ENCODE measurements at places on chromosomes 12 and 14.
A peak's percentile ranks its signal among the peaks of the same experiment; 100 is the strongest.

DNA sequence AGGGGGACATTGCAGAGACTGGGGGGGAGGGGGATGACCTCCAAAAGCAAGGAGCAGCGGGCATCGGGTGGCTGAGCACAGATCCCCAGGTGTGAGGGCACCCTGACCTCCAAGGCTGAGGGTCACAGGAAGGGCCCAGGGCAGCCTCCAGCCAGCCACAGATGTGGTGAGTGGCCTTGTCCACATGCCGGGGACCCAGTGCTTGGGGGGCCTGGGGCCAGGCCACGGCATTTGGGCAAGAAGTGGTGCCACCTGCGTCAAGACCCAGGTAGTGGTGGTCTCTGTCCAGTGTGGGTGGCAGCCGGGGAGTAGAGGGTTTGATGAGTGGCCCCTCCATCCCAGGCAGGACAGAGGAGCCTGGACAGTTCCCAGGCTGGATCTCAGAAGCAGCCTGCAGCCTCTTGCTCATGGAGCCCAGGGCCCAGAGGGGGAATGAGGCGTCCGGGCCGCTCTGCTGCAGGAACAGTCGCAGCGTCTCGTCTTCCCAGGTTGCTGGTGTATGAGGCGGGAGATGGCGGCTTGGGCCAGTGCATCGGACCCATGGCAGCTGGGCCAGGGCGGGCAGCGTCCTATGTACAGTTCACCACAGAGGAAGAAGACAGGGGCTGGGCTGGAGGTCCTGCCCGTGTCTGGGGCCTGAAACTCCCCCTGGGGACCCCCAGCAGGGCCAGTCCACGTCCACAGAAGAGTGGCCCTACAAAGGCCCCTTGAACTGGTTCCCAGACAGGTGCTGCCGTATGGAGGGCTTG lies 33.5 kb downstream of the CCNK start:
- DNase-seq, result no peak
- H3K4me3 ChIP-seq, result no peak overlapping the region
- no peaks in the 10 kb centered on the region for H3K4me1 ChIP-seq
- no peaks in the 10 kb centered on the region for H3K27me3 ChIP-seq

DNA sequence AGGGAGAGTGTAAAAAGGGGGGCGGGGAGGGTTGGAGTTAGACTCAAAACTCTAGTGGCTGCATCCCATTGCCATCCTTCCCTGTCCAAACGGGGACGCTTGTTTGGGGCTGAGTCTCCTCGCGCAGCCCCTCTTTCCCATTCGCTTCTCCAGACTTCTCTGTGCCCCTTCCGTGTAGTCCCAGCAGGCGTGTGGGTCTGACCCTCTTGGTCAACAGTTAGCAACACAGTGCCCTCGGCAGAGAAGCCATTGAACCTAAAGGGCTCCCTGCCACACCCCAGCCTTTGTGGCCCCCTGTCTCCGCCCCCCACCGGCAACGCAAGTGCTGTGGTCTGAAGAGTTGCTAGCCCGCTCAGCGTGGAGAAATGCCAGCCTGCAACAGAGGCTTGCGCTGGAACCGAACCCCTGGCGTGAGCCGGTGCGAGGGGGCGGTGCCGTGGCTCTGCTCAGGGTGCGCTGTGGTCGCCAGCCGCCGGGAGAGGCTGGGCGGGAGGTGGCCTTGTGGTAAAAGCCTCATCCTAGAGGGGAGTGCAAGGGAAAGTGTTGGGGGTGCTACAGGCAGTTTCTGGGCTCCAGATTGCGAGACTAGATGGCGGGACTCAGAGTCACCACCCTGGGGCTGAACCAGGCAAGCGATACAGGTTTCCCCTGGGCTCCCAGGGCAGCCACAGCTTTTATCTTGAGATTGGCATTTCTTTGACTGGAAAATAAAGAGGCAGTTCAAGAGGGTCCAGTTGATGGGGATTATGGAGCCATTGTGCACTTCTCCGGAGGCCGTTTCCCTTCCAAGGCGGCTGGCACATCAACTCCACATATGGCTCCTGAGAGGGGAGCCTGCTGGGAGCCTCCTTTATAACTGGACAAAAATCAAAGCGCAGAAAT lies 2.1 kb downstream of the PLXNC1 start:
- H3K4me3 ChIP-seq, result no peak overlapping the region
- H3K4me1 ChIP-seq, result no peaks in the 10 kb centered on the region
- H3K27ac ChIP-seq, result no peak overlapping the region
- no peak for DNase-seq

- H3K27me3 ChIP-seq, result no peaks in the 10 kb centered on the region
- no peaks in the 10 kb centered on the region for H3K4me1 ChIP-seq
- peak; percentile 47 for DNase-seq
- no peak overlapping the region for H3K4me3 ChIP-seq
- no peaks in the 10 kb centered on the region for H3K36me3 ChIP-seq
Observed at GRCh38 chr12:55142669-55143565, 16.7 kb downstream of the OR9K2 start.

DNA sequence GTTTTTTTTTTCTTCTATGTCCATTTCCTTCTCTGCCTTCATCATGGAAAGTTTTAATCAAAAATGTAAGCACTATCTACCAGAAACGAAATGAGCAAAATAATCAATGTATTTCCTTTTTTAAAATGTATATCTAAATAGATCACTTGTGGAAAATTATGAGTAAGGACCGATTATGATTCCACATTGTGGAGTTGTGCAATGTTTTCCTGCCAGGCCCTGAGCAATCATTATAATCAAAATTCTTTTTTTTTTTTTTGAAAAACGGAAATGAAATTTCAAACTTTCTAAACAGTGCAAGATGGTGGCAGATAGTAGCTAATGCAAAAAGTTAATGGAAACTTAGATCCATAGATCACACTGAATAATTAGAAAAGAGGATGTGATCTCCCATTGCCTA lies 1074.6 kb upstream of the TMEM132C start:
- H3K27ac ChIP-seq, result no peak overlapping the region
- H3K36me3 ChIP-seq, result no peaks in the 10 kb centered on the region
- H3K4me1 ChIP-seq, result no peaks in the 10 kb centered on the region
- no peak for DNase-seq
- H3K4me3 ChIP-seq, result no peak overlapping the region
- no peaks in the 10 kb centered on the region for H3K27me3 ChIP-seq

- H3K4me1 ChIP-seq, result peaks cover 27% of the 10 kb centered on the region
- DNase-seq, result peak; percentile 6
- no peak overlapping the region for H3K4me3 ChIP-seq
- no peaks in the 10 kb centered on the region for H3K36me3 ChIP-seq
- H3K27ac ChIP-seq, result no peak overlapping the region
- peaks cover 39% of the 10 kb centered on the region for H3K27me3 ChIP-seq
Observed at GRCh38 chr12:1473418-1473817, 121.0 kb downstream of the FBXL14 start.

DNA sequence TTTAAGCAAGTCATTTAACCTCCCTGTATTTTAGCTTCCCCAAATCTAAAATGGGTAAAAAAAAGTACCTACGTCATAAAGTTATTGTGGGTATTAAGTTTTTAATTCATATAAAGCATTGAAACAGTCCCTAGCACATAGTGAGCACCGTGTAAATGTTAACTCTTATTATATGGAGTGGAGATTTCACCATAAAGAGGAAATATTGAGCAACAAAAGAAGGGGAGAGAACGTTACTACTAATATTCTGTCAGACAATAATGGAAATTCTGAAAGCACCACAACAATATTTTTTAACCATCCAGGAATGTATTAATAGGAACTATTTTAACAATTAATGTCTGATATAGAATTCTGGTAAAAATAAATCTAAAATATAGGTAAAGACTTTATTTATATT lies 7.8 kb upstream of the CD163L1 start:
- H3K27ac ChIP-seq, result no peak overlapping the region
- DNase-seq, result no peak
- H3K36me3 ChIP-seq, result no peaks in the 10 kb centered on the region
- H3K27me3 ChIP-seq, result no peaks in the 10 kb centered on the region
- H3K4me3 ChIP-seq, result no peak overlapping the region

- H3K36me3 ChIP-seq, result no peaks in the 10 kb centered on the region
- no peaks in the 10 kb centered on the region for H3K27me3 ChIP-seq
- no peaks in the 10 kb centered on the region for H3K4me1 ChIP-seq
- H3K4me3 ChIP-seq, result no peak overlapping the region
Observed at GRCh38 chr12:24396224-24396623, 446.8 kb upstream of the SOX5 start.

DNA sequence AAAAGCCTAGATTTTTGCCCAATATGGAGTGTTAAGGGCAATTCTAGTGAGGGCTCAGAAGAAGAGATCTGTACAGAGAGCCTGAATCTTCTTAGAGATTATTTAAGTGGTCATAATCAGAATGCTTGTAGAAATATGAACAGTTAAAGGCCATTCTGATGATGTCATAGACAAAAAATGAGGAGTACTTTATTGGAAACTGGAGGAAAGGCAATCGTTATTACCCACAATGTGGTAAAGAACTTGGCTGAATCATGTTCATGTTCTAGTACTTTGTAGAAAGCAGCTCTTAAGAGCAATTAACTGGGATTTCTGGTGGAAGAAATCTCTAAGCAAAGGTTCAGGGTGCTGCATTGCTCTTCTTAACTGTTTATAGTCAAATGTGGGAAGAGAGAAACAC lies 36.4 kb upstream of the SYT10 start:
- H3K4me1 ChIP-seq, result no peaks in the 10 kb centered on the region
- no peaks in the 10 kb centered on the region for H3K27me3 ChIP-seq
- DNase-seq, result no peak
- H3K27ac ChIP-seq, result no peak overlapping the region
- no peak overlapping the region for H3K4me3 ChIP-seq

DNA sequence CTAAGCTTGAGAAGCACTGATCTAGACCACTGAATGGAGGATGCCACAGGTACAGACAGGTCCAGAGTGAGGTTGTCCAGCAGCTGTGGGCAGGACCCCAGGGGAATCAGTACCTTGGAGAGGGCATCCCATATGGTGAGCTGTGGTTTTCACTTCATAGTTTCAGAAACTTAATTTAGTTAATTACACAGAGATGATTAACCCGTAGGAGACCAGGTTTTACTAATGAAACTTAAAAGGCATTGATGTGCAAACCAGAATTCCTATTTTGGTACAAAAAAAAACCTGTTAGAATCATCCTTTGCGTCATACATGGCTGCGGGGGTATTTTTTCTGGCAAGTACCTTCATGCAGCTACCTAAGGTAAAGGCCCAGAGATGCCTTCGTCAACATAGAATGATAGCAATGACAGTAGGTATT lies 159.3 kb downstream of the DACT1 start:
- no peaks in the 10 kb centered on the region for H3K4me1 ChIP-seq
- H3K36me3 ChIP-seq, result no peaks in the 10 kb centered on the region
- DNase-seq, result no peak
- H3K27me3 ChIP-seq, result no peaks in the 10 kb centered on the region
- no peak overlapping the region for H3K4me3 ChIP-seq
- H3K27ac ChIP-seq, result no peak overlapping the region

- H3K27ac ChIP-seq, result no peak overlapping the region
- no peak for DNase-seq
- no peak overlapping the region for H3K4me3 ChIP-seq
- no peaks in the 10 kb centered on the region for H3K4me1 ChIP-seq
- no peaks in the 10 kb centered on the region for H3K36me3 ChIP-seq
Observed at GRCh38 chr14:55746558-55746957, 166.6 kb downstream of the KTN1 start.

DNA sequence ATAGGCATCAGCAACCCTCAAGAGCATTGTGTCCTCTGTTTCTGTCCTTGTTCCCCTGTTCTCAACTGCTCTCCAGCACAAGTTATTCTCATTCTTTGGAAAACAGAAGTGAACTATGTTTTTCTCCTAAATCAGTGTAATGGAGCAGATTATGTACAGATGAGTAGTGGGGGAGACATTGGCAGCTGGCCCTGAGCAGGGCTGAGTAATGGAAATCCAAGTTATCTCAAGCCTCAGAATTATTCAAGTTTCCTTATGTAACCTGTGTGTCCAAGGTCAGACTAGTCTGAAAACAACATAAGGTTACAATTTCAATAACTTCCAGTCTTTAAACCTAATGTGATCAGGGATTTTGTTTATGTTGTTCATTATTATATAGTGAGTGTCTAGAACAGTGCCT lies 116.1 kb upstream of the FUT8 start:
- peak; percentile 15 for DNase-seq
- H3K27me3 ChIP-seq, result no peaks in the 10 kb centered on the region
- H3K36me3 ChIP-seq, result no peaks in the 10 kb centered on the region
- H3K27ac ChIP-seq, result no peak overlapping the region
- no peaks in the 10 kb centered on the region for H3K4me1 ChIP-seq

DNA sequence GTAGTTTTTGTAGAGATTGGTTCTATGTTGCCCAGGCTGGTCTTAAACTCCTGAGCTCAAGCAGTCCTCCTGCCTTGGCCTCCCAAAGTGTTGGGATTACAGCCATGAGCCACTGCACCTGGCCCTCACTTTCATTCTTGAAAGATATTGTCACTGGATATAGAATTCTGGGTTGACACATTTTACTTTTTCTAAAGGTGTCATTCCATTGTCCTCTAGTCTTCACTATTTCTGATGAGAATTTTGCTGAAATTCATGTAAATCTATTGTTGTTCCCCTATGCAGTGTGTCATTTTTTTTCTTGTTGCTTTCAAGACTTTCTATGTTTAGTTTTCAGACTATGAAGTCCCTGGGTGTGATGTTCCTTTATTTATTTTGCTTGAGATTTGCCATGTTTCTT lies 29.2 kb downstream of the ACADS start:
- DNase-seq, result no peak
- H3K4me1 ChIP-seq, result no peaks in the 10 kb centered on the region
- H3K36me3 ChIP-seq, result no peaks in the 10 kb centered on the region

GRCh38 chr14:51336734-51337133 lies 96.7 kb downstream of the TMX1 start:
- H3K4me3 ChIP-seq, result no peak overlapping the region
- H3K27ac ChIP-seq, result no peak overlapping the region
- no peaks in the 10 kb centered on the region for H3K36me3 ChIP-seq

DNA sequence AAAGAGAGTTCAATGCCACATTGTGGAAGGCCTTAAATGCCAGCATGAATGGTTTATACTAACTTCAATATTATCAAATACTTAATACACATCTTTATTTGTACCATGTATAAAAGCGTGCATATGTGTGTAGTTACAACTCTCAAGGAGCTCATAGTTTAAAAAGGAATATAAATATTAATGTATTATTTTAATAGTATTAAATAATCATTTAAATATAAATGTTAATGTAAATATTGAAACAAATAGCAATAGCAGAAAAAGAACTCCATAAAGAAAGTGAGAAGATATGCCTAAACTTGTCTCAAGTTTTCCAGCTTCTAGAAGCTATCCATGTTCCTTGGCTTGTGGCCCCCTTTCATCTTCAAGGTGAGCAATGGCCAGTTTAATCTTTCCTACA lies 182.0 kb downstream of the FOXA1 start:
- H3K27me3 ChIP-seq, result no peaks in the 10 kb centered on the region
- H3K4me1 ChIP-seq, result no peaks in the 10 kb centered on the region
- no peak overlapping the region for H3K27ac ChIP-seq
- H3K4me3 ChIP-seq, result no peak overlapping the region

DNA sequence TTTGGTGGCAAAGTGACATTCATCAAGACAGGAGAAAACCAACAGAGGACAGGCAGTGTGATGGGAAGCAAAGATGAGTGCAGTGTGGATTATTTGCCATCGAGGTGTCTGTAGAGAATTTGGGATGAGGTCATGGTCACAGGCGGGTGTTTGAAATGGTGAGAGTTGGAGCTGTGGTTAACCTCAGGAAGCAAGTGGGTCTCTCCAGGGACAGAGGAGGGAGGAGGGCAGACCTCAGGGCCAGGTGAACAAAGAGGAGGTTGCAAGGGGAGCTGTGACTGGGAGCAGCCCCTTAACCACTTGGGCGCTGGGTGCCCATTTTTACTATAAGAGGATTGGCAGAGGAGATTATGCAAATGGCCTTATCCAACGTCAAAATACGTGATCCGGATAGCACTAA lies 7.0 kb downstream of the FZD10 start:
- no peak overlapping the region for H3K4me3 ChIP-seq
- H3K27ac ChIP-seq, result no peak overlapping the region
- H3K4me1 ChIP-seq, result no peaks in the 10 kb centered on the region

Measured in endothelial cell of umbilical vein (primary cell).